Stimulated activated CD8-positive, alpha-beta memory T cell treated with anti-CD3 and anti-CD28 coated beads, Interleukin-15, amount 100 ng/mL, for 4 hours (primary cell): ENCODE measurements at places on chromosomes 3 and 15.

- DNase-seq, result no peak
Observed at GRCh38 chr3:29475854-29476253, 195.0 kb downstream of the RBMS3 start.

DNA sequence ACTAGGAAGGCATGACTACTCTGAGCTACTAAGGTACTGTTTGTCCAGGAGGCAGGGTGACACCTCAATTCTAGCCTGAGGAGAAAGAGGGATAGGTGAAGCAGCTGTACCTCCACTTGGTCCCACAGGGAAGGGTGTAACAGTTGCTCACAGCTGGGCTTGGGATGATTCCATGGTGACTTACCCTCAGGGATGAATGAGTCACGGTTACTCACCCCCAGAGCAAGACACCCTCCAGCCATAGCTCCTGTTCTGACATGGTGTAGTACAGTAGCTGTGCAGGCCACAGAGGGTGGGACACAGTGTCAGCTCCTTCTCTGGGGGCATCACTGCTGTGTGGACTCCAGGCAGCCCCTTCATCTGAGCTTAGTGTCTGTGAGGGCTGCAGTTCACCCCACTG, 868.6 kb upstream of the SEMA6D start:
- no peak for DNase-seq

GRCh38 chr15:50590288-50590687, 43.8 kb upstream of the USP50 start:
- no peak for DNase-seq

DNA sequence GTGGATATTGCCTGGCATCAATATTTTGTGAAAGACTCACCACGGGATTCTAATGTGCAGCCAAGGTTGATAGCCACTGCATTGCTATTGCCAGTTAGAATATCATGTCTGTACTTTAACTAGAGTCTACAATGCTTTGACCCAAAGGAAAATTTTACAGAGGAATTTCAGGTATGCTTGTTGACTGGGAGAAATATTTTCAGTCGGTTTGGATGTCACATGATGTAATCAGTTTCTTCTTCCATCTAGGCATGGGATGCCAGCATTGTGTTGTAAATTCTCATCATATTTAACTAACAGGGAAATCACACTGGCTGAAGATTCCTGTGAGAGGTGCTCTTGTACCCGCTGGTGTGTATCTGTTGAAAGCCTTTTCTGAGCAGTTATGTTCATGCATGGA, 508.9 kb upstream of the ADAMTS9 start:
- no peak for DNase-seq

GRCh38 chr15:45155739-45156138, 25.9 kb downstream of the DUOX1 start:
- DNase-seq, result no peak

GRCh38 chr15:100671858-100672543, 69.6 kb downstream of the ASB7 start:
- DNase-seq, result no peak

GRCh38 chr3:127056281-127056680, 73.4 kb downstream of the PLXNA1 start:
- DNase-seq, result no peak

GRCh38 chr15:66865622-66866611, 163.9 kb downstream of the SMAD6 start:
- DNase-seq, result no peak

GRCh38 chr15:29750754-29751153, 71.5 kb downstream of the TJP1 start:
- no peak for DNase-seq

- no peak for DNase-seq
Observed at GRCh38 chr15:57865294-57865693, 158.8 kb downstream of the POLR2M start.

DNA sequence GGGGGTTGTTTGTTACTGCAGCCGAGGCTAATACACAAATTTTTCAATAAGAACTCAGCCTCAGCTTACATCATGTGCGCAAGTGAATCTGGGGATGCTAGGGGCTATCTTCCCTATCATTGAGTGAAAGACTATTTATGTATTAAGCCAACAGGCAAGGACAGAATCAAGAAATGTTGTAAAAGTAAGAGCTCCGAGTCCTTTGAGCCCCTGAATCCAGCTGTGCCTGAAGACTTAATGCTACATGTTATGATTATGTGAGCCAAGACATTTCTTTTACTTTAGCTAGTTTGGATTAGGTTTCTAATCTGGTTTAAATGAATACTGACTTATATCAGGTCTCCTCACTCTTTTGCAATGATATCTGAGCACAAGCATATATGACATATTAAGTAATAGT, 782.9 kb upstream of the CFAP20DC start:
- DNase-seq, result no peak

- no peak for DNase-seq
Observed at GRCh38 chr15:78394981-78395616, 42.9 kb upstream of the IREB2 start.

DNA sequence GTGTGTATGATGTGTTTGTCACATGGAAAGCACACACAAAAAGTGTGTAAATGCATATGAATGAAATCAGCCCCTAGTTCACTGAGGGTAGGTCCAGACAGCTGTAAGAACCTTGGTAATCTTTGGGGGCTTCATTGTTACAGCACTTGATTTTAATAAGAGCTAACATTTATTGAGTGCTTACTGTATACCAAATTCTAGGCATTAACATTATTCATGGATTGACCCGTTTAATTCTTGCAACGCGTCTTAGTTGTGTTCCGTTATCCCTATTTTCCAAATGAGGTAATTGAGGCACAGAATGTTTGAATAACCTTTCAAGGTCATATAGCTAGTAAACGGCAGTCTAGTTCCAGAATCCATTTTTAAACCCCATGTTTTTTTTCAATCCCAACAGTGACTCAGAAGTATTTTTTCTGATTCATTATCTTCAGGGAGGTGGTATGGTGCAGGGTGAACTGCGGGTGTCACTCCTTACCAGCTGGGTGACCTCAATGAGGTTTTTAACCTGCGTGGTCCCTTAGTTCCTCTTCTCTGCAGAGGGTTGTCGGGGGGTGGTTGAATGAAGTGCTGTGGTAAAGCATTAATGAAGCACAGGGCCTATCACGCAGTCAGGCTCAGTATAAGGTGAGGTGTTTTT, 14.2 kb downstream of the RAB8B start:
- peak; percentile 53 for DNase-seq

DNA sequence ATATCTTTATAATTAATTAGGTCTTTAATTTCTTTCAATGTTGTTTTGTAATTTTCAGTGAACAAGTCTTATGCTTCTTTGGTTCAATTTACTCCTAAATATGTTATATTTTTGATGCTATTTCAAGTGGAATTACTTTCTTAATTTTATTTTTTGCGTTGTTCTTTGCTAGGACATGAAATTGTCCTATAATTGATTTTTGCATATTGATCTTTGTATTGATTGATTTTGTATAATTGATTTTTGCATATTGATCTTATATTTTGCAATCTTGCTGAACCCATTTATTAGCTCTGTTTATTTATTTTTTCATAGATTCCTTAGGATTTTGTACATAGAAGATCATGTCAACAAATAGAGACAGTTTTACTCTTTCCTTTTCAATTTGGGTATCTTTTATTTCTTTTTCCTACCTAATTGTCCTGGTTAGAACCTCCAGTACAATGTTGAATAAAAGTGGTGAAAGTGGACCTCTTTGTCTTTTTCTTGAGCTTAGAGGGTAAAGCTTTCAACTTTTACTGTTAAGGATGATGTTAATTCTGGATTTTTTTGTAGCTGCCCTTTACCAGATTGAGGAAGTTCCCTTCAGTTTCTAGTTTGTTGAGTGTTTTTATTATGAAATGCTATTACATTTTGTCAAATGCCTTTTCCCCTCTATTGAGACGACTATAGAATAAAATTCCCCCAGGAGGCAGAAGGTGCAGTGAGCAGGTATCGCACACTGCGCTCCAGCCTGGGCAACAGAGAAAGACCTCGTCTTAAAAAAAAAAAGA, 36.8 kb upstream of the CCDC50 start:
- DNase-seq, result no peak

DNA sequence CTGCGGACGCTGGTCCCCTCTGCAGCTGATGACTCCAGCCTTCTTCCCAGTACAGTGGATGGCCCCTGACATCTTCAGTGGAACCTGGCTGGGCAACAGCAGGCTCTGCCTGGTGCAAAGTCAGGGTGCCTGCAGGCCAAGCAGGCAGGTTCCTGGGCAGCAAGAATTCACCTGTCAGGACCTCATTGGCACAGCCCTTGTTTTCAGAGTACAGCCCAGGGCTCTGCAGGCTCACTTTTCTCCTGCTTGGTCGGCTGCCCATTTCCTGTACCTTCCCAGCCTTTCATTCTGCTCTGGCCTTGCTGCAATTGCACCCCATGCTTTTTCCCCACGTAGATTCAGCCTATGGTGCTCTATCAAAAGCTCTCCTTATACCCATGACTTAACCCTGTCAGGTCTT, 56.0 kb downstream of the LRTM1 start:
- DNase-seq, result no peak

DNA sequence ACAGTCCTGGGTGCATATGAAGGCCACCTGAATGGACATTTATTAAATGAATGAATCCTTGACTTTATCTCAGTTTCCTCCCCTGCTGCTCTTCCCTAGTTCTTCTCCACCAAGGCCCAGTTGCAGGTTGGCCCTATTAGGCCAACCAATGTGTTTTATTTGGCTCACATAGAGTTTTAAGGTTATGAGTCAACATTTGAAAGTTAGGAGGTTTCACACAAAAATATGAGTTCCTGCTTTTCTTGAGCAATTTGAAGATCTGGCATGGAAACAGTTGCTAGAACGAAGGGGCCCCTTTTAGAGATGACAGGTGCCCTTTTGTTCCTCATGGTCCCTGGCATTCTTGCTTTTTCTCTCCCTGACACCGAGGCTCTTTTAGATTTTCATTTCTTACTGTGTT, 83.0 kb upstream of the PDZRN3 start:
- DNase-seq, result no peak

DNA sequence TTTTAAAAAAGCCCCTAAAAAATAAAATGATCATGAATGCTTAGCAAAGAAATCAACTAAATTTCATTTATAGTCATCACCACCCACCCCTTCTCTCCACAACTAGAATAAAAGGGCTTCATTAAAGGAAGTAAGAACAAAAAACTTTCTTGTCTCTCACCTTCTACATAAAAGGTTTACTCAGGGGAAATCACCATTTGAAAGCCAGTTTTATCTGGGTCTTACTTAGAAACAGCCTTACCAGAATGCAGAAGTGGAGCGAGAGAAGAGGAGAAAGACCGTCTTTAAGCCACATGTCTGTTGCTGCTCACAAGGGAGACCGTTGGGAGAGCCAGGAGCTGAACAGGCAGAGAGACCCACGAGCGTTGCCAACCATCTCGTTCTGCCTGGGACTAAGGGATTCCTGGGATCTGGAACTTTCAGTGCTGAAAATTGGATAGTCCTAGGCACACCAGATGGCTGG, 350.1 kb upstream of the PROK2 start:
- DNase-seq, result no peak

DNA sequence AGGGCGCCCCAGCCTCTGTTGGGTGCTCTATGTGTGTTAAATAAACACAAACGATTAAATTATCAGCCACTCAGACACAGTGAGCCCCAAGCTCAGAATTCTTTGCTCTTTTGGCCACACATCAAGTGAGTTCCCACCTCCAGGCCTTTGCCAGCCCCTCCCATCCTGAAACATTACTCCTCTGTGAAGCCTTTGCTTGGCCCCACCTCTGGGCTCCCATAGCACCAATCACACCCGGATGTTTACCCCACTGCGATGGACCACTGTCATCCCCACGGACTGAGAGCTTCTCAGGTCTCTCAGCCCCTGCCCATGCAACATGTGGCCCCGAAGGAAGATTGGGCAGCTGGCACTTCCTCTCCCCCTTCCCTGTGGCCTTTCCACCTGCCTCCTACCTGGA, 85.1 kb downstream of the NUP210 start:
- no peak for DNase-seq

DNA sequence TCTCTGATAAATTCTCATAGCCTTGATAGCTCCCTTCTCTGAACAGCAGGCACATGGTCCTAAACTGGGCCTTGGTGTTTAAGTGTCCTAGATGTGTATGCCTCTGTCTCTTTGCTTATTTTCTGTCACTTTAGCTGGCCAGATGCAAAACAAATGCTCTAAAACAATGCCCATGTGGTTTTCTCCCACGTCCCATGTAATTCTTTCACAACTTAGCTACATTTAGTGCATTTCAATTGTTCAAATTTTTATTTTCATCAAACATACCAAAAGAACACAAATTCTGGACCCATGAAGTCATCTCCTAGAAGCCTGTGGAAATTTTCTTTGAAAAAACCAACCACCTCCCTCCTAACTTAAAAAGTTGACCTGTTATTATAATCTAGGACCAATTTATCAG, 491.3 kb upstream of the AGTR1 start:
- no peak for DNase-seq

GRCh38 chr15:82538961-82539690, 1.1 kb downstream of the RPS17 start:
- DNase-seq, result no peak

- DNase-seq, result no peak
Observed at GRCh38 chr3:126752303-126753190, 48.5 kb downstream of the CHCHD6 start.

GRCh38 chr3:11377719-11378118, 105.5 kb downstream of the ATG7 start:
- no peak for DNase-seq

DNA sequence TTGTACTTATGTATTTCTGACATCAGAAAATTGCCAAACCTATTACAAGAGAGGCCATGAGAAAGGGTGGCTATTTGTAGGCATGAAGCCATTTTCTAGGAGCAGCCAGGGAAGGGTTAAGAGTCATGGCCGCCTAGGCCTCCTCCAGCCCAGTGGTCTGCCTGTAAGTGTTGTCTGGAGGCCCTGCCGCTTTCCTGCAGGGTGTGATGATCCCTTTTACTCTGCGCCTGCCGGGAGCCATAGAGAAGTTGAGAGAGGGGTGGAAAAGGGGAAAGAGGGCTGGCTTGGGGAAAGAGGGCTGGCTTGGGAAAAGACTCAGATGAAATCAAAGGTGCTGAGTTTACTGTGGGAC, 29.1 kb upstream of the KCTD6 start:
- no peak for DNase-seq

DNA sequence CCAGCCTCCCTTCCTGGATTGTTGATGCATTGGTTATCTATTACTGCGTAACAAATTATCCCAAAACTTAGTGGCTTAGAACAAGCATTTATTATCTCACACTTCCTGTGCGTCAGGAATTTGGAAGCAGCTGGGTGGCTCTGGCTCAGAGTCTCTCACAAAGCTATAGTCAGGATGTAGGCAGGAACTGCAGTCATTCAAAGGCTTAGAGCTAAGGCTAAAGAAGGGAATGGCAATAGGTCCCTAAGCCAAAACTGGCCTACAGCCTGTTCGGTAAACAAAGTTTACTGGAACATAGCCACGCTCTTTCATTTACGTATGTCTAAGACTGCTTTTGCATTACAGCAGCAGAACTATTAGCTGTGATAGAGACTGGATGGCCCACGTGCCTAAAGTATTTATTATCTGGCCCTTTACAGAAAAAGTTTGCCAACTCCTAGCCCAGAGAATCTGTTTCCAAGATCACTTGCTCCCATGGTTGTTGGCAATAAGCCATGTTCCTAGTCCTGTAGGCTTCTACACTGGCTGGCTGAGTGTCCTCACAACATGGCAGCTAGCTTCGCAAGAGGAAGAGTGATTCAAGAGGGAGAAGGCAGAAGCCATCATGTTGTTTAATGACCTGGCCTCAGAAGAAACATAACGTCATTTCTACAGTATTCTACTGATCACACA, 132.4 kb downstream of the SNRK start:
- DNase-seq, result no peak
